Astrocyte (in vitro differentiated cells and primary cell): ENCODE measurements at places on chromosomes 4 and X. TPM values are rescaled to one million over a fixed set of nuclear protein-coding genes. Genes with fewer than 3 reads are reported as not detected.

- no peak for DNase-seq
Observed at GRCh38 chrX:134571796-134572195, 86.5 kb downstream of the PLAC1 start.

GRCh38 chr4:39568805-39569204, 41.6 kb upstream of the UGDH start:
- no peak for DNase-seq

SLC30A9 gene
- 59.3 and 73.2 TPM in 2 replicates for total RNA-seq

DNA sequence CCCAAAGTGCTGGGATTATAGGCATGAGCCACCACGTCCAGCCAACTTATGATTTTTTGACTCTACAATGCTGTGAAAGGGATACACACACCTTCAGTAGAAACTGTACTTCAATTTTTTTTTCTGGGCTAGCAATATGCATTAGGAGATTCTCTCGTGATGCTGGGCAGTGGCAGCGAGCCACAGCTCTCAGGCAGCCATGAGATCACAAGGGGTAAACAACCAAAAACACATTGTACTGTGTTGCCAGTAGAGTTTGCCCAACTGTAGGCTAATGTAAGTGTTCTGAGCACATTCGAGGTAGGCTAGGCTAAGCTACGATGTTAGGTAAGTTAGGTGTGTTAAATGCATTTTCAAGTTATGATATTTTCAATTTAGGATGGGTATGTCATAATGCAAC, 25.7 kb downstream of the RAB33A start:
- DNase-seq = no peak
